ENCODE measurements at places on chromosomes 12 and 14. TPM values are rescaled to one million over a fixed set of nuclear protein-coding genes. Genes with fewer than 3 reads are reported as not detected.

The IFNG gene
- 1.2 TPM for polyA plus RNA-seq

GRCh38 chr14:26599291-26599690 lies 1.5 kb upstream of the NOVA1 start:
- DNase-seq: no peak

DNA sequence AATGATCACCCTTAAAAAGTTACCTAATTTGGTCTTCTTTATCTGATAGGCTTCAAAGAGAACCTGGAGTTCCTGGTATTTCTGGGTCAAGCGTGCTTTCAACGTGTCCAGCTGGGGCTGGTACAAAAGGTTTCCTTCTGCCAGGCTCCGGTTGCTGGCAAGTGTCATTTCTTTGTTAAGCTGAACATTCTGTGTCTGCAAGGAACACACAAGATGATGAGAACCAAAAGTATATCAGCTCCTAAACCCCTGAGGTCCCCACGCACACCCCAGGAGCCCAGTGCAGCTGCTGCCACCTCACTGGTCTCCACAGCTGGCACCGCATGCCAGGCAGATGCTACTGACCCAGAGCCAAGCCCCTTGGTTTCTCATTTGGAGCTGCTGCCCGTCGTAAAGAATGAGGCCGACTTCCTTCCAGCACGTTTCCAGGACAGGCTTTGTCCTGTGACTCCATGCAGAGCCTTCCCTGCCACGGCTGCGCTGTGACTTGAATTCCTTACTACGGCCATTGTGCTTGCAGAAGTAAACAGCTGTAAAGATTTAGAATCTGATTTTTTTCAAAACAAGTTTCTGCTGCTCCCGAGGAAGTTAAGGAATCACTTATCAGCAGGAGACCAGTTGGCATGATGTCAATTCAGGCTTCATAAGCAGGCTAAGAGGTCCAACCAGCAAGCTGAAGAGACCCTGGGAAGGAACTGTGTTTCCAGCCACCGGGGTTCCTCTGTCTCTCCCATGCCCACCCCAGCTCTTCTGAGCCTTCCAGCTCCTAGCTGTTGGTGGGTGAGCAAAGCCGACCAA lies 24.9 kb downstream of the VPS37B start:
- peak; percentile 72 for DNase-seq

DNA sequence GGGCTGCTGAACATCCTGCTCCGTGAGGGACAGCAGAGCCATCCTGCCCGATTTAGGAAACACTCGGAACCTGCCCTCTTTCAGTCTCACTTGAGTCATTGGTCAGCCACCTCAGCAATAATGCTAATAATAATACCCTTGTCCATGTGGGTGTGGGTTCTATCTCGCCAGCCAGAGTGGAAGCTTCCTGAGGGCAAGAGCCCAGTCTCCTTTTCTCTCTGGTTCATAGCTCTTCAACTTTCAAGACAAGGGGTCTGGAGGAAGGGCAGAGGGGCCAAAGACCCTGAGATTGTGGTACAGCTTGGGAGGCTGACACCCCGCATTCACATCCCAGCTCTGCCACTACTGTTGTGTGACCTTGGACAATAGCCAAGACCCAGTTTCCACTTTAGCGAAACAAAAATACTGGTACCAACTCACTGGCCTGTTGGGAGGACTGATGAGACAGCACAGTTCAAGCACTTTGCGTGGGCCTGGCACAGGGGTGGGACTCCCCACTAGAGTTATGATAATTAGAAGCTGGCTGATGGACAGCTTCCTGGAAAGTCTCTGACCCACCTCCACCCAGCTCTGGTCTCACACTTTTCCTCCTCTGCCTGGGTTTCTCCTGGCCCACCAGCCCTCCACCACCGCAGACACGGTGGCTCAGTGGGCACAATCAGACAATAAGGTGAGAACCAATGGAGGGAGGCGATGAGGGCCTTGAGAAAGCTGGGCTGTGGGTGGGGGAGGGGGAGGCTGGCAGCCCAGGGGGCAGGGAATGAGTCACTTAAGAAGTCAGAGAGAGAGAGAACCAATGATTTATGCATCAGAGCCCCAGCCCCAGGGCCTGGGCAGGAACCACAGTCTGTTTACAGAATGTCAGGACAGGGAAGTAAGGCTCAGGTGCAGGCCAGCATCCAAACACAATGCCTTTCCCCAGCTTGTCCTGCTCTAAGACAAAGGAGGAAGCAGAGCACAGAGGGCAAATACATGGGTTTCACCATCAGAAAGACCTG lies 9.6 kb downstream of the FAIM2 start:
- peak; percentile 26 for DNase-seq

The HOTAIR gene
- not detected for polyA plus RNA-seq

The RNF212B gene
- not detected for polyA plus RNA-seq

The WIF1 gene
- polyA plus RNA-seq: not detected

GRCh38 chr14:24700511-24700910 lies 66.5 kb upstream of the GZMB start:
- no peak for DNase-seq

The GPR137C gene
- not detected for polyA plus RNA-seq

The SLC38A4 gene
- polyA plus RNA-seq: 0.60 TPM

The KRT2 gene
- polyA plus RNA-seq: not detected

DNA sequence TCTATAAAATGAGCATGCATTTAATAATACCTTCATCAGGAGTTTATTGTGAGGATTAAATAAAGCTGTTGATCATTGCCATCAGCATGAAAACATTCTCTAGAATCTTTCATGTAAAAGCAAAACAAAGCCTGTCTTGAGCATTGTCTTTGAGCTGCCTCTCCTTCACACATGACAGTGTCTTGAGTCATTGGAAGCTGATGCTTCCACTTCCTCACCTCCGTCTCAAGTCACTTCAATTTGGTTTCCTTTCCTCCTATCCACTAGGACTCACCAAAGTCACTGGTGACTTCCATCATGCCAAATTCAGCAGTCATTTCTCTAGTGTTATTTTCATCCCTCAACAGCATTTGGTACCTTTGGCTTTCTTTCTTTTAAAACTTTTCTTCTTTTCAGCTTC lies 31.6 kb upstream of the MYBPC1 start:
- no peak for DNase-seq

The ZNF641 gene
- polyA plus RNA-seq: 6.6 TPM

- peak; percentile 94 for DNase-seq
These were observed 50.1 kb upstream of the STK38L start for GRCh38 chr12:27193854-27194544.

GRCh38 chr12:44457465-44457864 lies 418.6 kb downstream of the NELL2 start:
- DNase-seq: no peak

GRCh38 chr12:52082026-52082668 lies 2.6 kb downstream of the SMIM41 start:
- DNase-seq: peak; percentile 83

- DNase-seq: no peak
These were observed 146.8 kb upstream of the DIO2 start for GRCh38 chr14:80358112-80358511.

DNA sequence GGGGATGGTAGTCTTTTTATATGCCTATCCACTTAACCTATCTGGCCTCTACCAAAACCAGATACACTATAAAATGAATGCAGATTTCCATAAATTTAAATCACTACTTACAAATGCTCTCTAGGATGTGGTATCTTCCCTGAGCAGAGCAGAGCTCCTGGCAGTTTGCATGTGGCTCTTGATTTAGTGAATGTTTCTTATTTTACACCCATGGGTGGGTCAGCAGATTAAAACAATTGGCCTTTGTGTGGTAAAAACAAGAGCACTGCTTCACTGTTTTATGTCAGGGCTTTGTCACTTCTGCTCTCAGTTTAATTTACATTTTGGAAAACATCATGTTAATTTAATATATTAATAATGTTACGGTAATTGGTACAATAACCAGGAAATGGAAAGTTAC lies 5.5 kb downstream of the TAS2R19 start:
- no peak for DNase-seq

DNA sequence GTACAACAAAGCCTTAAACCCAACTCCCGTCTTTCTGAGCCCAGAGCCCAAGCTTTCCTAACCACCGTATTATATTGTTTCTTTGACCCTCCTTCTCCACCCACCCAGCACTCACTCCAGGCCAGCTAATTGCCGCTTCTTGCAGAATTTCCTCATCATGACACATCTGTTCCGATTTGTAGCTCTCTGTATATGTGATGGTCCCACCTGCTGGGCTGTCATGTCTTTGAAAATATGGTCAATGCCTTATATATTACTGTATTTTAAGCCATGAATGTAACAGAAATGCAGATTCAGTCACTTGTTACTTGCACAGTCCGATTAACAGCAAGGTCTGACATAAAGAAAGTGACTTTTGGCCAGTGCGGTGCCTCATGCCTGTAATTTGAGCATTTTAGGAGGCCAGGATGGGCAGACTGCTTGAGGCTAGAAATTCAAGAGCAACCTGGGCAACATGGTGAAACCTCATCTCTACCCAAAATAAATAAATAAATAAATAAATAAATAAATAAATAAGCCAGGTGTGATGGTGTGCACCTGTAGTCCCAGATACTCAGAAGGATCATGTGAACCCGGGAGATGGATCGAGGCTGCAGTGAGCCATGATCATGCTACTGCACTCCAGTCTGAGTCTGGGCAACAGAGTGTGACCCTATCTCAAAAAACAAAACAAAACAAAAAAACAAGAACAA lies 359.8 kb downstream of the ATP23 start:
- no peak for DNase-seq

- no peak for DNase-seq
These were observed 26.2 kb downstream of the KITLG start for GRCh38 chr12:88553941-88554658.

DNA sequence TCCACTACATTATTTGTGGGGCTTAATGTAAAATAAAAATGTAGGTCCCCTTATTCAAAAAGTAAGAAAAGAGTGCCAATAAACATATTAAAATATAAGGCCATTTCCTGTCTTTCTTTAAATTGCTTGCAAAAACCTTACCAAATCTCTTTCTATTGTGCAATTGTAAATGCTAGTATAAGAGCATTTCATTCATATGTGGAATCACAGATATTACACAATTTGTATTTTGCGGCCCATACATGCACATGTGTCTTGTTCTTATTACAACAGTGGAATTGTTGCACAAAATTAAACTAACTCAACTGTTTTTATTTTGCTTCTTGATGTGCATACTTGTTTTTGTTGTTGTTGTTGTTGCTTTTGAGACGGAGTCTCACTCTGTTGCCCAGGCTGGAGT lies 20.1 kb upstream of the CRADD start:
- no peak for DNase-seq

- DNase-seq: peak; percentile 50
These were observed 7.9 kb downstream of the IFI27L2 start for GRCh38 chr14:94121485-94121884.
